Bone marrow (tissue), 2 donors: ENCODE measurements at places on chromosomes 16 and 17.

- DNase-seq, result no peak
These were observed 3.0 kb downstream of the TEX19 start for GRCh38 chr17:82361885-82362633.

GRCh38 chr16:9323170-9323569 is 231.7 kb downstream of the HAPSTR1 start:
- DNase-seq, result no peak

GRCh38 chr17:44623070-44623725 is 33.1 kb upstream of the MEIOC start:
- DNase-seq, result no peak

GRCh38 chr17:561116-561515 is 153.5 kb downstream of the VPS53 start:
- DNase-seq, result no peak

DNA sequence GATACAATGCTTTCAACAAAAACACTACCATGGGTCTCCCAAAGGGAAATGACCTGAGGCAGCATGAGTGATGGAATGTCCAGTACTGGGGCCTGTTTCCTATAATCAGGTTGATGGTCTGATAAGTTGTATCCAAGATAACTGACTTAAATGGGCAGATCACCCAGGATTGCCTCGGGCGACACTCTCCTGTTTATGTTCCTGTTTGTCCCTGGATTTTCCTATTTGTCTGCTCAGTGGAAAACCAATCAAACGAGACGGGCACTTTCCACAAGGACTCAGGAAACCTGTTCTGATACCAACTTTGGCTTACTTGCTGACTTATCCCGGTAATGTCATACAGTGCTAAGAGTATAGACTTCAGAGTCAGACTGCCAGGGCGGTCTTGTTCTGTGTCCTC is 27.4 kb downstream of the USP43 start:
- DNase-seq, result no peak

- DNase-seq, result peak; percentile 47
These were observed 4.1 kb upstream of the ARL5C start for GRCh38 chr17:39170109-39170508.

DNA sequence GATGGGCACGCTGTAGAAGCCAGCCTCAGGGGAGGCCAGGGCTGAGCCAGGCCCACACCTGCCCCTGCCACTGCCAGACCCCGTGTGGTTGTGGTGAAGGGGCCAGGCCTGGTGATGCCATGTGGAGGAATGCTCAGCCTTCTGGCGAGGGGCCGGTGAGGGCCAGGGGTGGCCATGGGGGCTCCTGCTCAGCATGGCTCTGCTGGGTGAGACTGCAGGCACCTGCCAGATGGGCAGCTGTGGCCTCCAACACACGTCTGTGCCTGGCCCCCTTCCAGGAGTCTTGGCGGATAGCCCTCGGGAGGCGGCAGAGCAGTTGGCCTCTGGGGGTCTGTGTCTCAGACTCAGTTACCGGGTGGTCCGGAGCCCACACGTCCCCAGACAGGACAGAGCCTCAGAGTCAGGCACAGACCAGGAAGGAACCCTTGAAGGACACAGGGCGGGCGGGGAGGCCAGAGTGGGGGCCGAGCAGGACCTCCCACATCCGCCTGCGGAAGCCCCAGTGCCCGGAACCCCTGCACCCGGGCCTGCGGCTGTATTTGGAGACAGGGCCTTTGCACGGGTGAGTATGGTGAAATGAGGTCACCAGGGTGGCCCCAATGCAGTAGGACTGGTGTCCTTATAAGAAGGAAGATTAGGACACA is 22.5 kb upstream of the CHMP6 start:
- DNase-seq, result no peak

GRCh38 chr17:40841246-40841645 is 18.8 kb upstream of the KRT10 start:
- DNase-seq, result no peak

DNA sequence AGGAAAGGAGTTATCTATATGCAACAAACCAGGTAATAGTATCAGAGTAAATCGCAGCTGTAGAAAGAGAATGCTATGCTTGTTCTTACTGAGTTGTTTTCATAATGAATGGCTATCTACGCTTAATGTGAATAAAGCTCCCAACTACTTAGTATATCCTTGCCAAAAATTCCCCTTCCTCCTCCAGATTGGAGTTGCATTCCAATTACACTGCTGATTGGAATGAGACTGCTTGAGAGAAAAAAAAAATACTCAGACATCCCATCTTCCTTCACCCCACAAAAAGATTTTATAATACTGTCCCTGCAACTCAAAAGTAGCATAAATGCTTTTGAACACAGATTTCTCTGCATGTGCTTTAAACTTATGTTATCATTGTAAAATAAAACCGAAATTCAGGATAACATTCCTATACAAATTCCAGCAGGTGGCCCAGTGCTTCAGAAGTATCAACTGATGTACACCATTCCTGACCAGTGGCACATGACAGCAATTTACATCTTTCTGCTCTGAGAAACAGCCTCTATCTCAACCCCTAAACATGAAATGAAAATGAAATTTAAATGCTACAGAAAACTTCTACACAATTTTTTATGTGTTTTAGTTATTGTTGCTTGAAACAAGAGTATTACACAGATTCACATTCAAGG is 47.0 kb downstream of the SMURF2 start:
- DNase-seq, result no peak

DNA sequence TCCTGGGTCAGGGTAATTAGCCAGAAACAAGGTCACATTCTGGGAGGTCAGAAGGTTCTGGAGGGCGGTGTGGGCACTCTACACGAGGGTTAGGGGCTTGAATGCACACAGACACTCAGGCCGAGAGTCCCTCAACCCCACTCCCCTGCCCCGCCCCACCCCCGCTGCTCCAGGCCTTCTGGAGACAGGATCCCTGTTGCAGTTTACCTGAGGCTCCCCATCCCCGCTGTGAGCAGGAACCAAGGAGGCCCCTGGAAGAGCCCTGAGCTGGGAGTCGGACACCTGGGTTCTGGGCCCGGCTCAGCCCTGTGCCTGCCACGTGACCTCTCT is 4.4 kb upstream of the ACTG1 start:
- no peak for DNase-seq

GRCh38 chr17:39845052-39845846 is 18.9 kb downstream of the IKZF3 start:
- no peak for DNase-seq
